ENCODE measurements at places on chromosomes 1 and 21. TPM values are rescaled to one million over a fixed set of nuclear protein-coding genes. Genes with fewer than 3 reads are reported as not detected.

DNA sequence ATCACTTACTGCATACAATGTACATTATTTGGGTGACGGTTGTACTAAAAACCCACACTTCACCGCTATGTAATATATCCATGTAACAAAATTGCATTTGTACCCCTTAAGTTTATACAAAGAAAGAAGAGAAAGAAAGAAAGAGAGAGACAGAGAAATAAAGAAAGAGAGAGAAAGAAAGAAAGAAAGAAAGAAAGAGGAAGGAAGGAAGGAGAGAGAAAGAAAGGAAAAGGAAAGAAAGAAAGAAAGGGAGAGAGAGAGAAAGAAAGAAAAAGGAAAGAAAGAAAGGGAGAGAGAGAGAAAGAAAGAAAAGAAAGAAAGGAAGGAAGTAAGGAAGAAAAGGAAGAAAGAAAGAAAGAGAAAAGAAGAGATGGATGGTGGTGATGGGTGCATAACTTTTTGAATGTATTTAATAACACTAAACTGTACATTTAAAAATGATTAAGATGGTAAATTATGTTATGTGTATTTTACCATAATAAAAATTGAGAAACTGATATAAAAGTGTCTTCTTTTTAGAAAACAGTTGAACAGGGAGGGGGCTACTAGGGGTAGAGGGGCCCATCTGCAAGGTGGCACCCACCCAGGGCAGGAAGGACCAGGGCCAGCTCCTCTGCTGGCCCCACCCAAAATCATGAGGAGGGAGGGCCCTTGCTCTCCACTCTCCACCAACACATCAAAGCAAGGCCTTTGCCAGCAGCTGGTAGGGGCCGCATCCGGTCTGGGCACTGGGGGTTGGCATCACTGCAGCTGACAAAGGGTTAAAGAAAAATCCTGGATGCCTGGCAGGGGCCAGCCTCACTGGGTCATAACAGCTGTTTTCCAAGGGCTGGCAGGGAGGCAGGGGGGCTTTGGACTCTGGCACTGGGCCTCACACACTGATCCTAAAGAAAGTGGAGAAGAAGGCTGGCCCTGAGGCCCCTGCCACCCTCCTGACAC lies 153.9 kb upstream of the EDN2 start:
- no peaks in the 10 kb centered on the region for H3K27me3 ChIP-seq
- H3K4me1 ChIP-seq: peaks cover 50% of the 10 kb centered on the region
- DNase-seq: no peak

DNA sequence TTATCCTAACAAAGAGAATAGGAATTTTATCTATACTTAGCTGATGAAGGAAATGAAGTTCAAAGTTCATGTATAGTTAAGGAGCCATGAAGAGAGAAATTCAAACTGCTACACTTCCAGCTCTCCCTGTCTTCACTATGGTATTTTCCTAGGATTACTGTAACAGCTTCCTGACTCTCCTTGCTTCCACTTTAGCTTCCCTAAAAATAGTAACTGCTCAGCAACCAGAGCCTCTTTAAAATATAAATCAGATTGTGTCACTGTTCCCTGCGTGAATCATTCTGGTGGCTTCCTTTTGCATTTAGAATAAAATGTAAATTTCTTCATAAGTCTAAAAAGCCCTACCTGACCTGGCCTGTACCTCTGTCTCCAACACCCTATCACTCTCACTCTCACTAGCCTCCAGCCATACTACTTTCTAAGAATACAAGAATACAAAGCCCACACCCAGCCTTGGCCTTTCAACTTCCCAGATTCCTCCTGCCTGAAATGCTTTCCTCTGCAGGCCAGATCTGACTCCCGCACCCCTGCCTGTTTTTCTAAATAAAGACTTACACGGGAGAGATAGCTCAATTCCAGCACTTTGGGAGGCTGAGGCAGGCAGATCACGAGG lies 30.5 kb downstream of the OR10J1 start:
- no peaks in the 10 kb centered on the region for H3K4me1 ChIP-seq
- H3K27me3 ChIP-seq: peaks cover 18% of the 10 kb centered on the region
- DNase-seq: no peak
- H3K27ac ChIP-seq: no peak overlapping the region
- H3K4me3 ChIP-seq: no peak overlapping the region

- peaks cover 5% of the 10 kb centered on the region for H3K4me1 ChIP-seq
- DNase-seq: no peak
- H3K27ac ChIP-seq: no peak overlapping the region
Observed at GRCh38 chr1:220747437-220748088, 559 bp upstream of the MTARC2 start.

GRCh38 chr1:209402697-209403096 lies 180.8 kb upstream of the CAMK1G start:
- no peaks in the 10 kb centered on the region for H3K4me1 ChIP-seq
- H3K4me3 ChIP-seq: no peak overlapping the region
- peaks cover 9% of the 10 kb centered on the region for H3K27me3 ChIP-seq
- H3K27ac ChIP-seq: no peak overlapping the region
- H3K36me3 ChIP-seq: no peaks in the 10 kb centered on the region

- DNase-seq: no peak
- no peak overlapping the region for H3K27ac ChIP-seq
- H3K4me1 ChIP-seq: no peaks in the 10 kb centered on the region
- H3K27me3 ChIP-seq: no peaks in the 10 kb centered on the region
- no peak overlapping the region for H3K4me3 ChIP-seq
Observed at GRCh38 chr21:24411429-24411828, 1195.9 kb downstream of the MRPL39 start.

GRCh38 chr1:226749467-226749866 lies 10.4 kb upstream of the ITPKB start:
- no peaks in the 10 kb centered on the region for H3K36me3 ChIP-seq
- H3K27me3 ChIP-seq: no peaks in the 10 kb centered on the region
- H3K27ac ChIP-seq: no peak overlapping the region
- peaks cover 11% of the 10 kb centered on the region for H3K4me1 ChIP-seq
- DNase-seq: no peak

- H3K27me3 ChIP-seq: no peaks in the 10 kb centered on the region
- peak overlapping the region; percentile 23 for H3K27ac ChIP-seq
- DNase-seq: no peak
- peaks cover 33% of the 10 kb centered on the region for H3K4me1 ChIP-seq
- no peak overlapping the region for H3K4me3 ChIP-seq
Observed at GRCh38 chr1:25105836-25106235, 126.5 kb downstream of the SYF2 start.

- DNase-seq: no peak
- H3K36me3 ChIP-seq: peaks cover 10% of the 10 kb centered on the region
- H3K27ac ChIP-seq: no peak overlapping the region
- H3K27me3 ChIP-seq: no peaks in the 10 kb centered on the region
Observed at GRCh38 chr21:43734928-43735229, 15.9 kb downstream of the PDXK start.

DNA sequence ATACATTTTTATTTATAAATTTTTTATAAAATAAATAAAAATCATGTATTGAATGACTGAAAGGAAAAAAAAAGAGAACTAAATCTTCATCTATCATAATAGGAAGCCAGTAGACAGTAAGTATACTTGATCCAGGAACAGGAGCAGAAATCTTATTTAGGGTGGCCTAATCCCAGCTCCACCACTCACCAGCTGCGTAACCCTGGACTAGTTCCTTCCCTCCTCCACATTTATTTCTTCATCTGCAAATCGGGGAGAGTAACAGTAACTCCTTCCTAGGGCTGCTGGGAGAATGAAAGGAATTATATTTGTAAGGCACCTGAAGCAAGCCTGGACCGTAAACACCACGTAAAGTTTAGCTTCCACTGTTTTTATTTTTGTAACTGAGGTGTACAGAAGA lies 17.9 kb downstream of the GLIS1 start:
- no peak for DNase-seq
- no peak overlapping the region for H3K4me3 ChIP-seq
- no peaks in the 10 kb centered on the region for H3K36me3 ChIP-seq
- H3K27me3 ChIP-seq: no peaks in the 10 kb centered on the region

DNA sequence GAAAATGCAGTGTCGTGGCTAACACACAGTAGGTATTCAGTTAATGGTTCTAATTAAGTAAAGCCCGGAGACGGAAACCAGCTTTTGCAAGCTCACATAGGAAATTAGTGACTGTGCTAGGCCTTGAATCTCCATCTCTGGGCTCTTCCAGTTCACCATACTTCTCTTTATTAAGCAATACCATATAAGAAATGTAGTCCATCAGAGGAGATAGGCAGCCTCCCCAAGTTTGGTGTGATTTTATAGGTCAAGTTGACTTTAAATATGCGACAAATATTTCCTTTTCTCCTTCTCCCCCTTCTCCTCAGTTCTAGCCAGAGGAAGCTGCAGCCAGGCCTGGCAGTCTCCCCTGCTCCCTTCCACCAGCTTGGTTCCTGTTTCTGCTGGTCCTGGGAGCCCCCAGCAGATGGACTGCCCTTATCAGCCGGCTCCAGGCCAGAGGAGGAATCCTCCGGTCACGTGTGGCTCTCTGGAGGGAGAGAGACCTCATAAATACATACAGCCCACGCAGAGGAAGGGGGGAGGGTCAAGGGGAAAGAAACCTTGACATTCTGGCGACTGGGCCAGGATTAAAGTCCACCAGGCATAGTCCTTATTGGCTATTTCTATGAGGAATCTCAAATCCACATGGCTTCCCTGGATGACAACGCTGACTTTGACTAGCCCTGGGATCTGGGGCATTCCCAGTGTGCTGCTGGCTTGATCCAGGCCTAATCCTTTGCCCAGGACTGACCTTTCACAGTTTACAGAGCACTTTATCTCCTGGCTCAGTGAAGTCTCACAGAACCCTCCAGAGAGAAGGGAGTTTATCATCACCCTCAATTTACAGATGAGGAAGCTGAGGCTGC lies 115.1 kb upstream of the JUN start:
- H3K4me1 ChIP-seq: peaks cover 20% of the 10 kb centered on the region
- no peak overlapping the region for H3K27ac ChIP-seq
- H3K36me3 ChIP-seq: no peaks in the 10 kb centered on the region
- H3K4me3 ChIP-seq: no peak overlapping the region
- no peak for DNase-seq

GRCh38 chr1:67780637-67781036 lies 52.6 kb downstream of the GNG12 start:
- no peaks in the 10 kb centered on the region for H3K36me3 ChIP-seq
- no peak overlapping the region for H3K27ac ChIP-seq
- no peaks in the 10 kb centered on the region for H3K4me1 ChIP-seq
- peaks cover 7% of the 10 kb centered on the region for H3K27me3 ChIP-seq
- no peak for DNase-seq

DNA sequence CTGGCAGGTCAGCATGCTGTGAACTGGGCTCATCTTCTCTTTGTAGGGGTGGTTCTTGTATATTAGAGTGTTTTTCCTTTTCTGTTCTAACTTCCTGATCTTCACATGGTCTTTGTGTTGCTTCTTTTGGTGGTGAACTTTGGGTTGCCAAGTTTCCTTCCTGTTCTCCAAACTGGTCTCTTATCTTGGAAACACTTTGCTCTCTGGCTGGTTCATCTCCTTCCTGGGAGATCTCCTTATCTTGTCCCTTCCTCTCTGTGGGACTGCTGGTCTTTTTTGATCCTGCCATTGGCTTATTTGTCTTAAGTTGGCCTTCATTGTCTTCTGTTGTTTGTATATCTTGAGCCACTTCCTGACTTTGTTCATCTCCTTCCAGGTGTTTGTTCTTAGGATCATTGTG lies 2.1 kb downstream of the TCHHL1 start:
- no peak overlapping the region for H3K4me3 ChIP-seq
- H3K27me3 ChIP-seq: peaks cover 17% of the 10 kb centered on the region
- DNase-seq: no peak
- no peaks in the 10 kb centered on the region for H3K36me3 ChIP-seq
- no peaks in the 10 kb centered on the region for H3K4me1 ChIP-seq

DNA sequence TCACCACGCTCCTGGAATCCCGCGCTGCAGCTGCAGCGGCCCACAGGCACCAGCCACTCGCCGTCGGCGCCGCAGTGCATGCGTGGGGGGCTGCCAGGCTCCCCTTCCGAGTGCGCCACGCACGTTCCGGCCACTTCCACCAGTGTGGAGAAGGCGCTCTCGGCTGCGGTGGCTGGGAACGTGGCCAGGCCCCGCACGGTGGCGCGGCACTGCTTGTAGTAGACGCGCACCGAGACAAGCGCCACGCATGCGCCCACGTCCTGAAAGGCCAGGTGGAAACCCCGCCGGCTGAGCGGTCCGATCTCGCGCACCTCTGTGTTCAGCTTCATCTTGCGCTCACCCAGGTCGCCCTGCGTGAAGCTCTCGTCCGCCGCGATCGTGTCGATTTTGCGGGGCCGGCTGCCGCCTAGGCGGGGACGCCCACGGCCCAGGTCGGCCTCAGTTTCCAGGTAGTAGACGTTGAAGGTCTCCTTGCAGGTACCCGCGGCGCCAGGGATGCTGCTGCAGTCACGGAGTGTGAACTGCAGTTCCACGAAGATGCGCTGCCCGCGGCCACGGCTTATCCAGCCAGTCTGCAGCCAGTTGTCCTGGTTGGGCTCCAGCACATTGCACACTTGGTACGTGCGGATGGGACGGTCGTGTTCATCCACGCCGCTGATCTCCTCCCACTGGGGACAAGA lies 3.4 kb downstream of the EPHA10 start:
- no peak for DNase-seq
- H3K4me3 ChIP-seq: no peak overlapping the region
- no peak overlapping the region for H3K27ac ChIP-seq
- peaks cover 2% of the 10 kb centered on the region for H3K36me3 ChIP-seq

- no peaks in the 10 kb centered on the region for H3K27me3 ChIP-seq
- H3K4me1 ChIP-seq: peaks cover 21% of the 10 kb centered on the region
- H3K27ac ChIP-seq: no peak overlapping the region
- no peak overlapping the region for H3K4me3 ChIP-seq
Observed at GRCh38 chr1:241706257-241706656, 54.2 kb downstream of the WDR64 start.

DNA sequence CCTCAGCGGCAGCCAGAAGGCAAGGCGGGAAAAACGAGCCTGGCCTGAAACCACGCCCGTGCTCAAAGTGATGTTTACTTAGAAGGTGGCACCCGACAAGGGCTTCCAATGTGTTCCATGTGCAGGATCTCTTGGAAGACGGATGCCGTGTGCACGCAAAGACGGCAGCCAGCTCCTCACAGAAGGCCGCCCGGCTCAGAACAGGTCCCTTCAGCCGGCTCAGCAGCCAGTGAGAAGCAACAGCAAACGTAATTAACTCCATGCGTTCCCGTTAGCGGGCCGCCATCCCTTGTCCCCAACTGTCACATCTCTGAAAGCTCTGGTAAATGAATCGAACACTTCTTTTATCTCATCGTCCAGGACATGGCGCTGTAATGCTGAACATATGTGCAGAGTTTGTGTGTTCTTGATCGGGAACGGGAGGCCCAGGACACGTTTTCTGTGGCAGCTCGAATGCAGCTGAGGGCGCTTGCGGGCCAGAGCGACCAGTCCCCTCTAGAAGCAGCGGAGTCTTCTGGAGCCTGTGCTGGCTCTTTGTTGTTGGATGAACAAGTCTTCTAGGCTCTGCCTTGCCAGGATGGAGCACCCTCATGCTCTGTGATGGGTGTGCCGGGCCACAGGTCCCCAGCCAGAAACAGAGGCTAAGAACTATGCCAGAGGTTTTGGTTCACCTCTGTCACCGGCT lies 94.6 kb upstream of the ARHGEF16 start:
- no peak overlapping the region for H3K27ac ChIP-seq
- no peak for DNase-seq
- H3K27me3 ChIP-seq: peaks cover 12% of the 10 kb centered on the region
- no peaks in the 10 kb centered on the region for H3K4me1 ChIP-seq
- H3K4me3 ChIP-seq: no peak overlapping the region

Gene WDR64
- 0.32 TPM for total RNA-seq

Gene PCAT6
- 0.45 TPM for total RNA-seq

Gene NFASC
- total RNA-seq: 0.37 TPM

All from activated naive CD8-positive, alpha-beta T cell treated with anti-CD3 and anti-CD28 coated beads for 36 hours (primary cell).